Thoracic aorta (tissue), 2 donors: ENCODE measurements at places on chromosomes 11 and 22. TPM values are rescaled to one million over a fixed set of nuclear protein-coding genes. Genes with fewer than 3 reads are reported as not detected.

CLDN25 gene
- not detected for total RNA-seq

CST6 gene
- total RNA-seq, result 16.9 TPM

CCDC73 gene
- 0.28 TPM for total RNA-seq

DNA sequence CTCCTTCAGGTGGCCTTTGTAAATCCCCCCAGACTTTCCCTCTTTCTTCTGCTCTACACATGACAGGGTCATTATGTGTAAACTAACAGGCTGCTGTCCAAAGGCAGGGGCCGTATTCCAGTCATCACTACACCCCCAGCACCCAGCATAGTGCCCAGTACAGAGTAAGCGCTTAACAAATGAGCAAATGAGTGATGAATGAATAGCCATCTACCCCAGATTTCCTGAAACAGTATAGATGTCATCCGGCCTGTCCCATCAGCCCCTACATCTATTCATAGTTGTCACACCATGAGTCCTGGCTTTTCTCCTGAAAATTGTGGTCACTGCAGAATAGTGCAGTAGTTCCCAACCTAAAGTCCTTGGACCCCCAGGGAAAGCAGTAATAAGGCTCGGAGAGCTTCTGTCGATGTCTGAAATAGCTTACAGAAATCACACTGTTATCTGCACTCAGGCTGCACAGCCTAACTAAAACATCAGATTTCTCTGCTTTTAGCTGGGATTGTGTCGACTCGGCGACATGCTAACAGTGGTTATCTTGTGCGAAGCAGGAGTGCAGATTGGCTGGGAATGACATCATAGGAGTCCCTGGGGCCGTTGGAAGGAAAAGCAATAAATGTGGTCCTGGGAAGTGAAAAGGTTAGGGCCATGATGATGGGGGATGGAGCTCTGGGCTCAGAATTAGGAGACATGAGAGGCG lies 143.8 kb upstream of the NECTIN1 start:
- H3K4me3 ChIP-seq, result no peak overlapping the region
- no peak overlapping the region for H3K27ac ChIP-seq
- no peaks in the 10 kb centered on the region for H3K27me3 ChIP-seq
- DNase-seq, result no peak

- no peak for DNase-seq
- no peak overlapping the region for H3K27ac ChIP-seq
- H3K4me3 ChIP-seq, result no peak overlapping the region
- H3K4me1 ChIP-seq, result no peaks in the 10 kb centered on the region
- no peaks in the 10 kb centered on the region for H3K27me3 ChIP-seq
- H3K36me3 ChIP-seq, result no peaks in the 10 kb centered on the region
Observed at GRCh38 chr11:134678744-134679143, 266.7 kb upstream of the B3GAT1 start.

DNA sequence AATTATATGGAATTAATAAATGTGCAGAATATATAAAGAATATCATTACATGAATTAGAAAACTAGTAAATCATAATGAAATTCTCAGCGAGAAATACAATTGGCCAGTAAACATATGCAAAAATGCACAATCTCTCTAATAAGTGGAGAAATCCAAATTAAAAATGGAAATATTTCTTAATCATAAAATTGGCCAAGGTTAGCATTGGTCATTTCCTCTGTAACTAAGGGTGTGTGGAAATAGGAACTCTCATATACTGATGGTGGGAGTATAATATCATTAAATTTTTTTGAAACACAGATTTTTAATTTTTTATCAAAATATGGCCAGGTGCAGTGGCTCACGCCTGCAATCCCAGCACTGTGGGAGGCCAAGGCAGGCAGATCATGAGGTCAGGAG lies 7.6 kb upstream of the ZNF74 start:
- H3K36me3 ChIP-seq, result no peaks in the 10 kb centered on the region
- no peaks in the 10 kb centered on the region for H3K4me1 ChIP-seq
- H3K4me3 ChIP-seq, result no peak overlapping the region
- H3K27me3 ChIP-seq, result no peaks in the 10 kb centered on the region
- DNase-seq, result no peak

- H3K4me3 ChIP-seq, result no peak overlapping the region
- H3K4me1 ChIP-seq, result no peaks in the 10 kb centered on the region
- H3K36me3 ChIP-seq, result peaks cover 3% of the 10 kb centered on the region
- no peaks in the 10 kb centered on the region for H3K27me3 ChIP-seq
Observed at GRCh38 chr11:73999581-74000306, 9.1 kb downstream of the UCP3 start.

GRCh38 chr11:100861212-100861611 lies 174.1 kb downstream of the ARHGAP42 start:
- no peak overlapping the region for H3K4me3 ChIP-seq
- no peaks in the 10 kb centered on the region for H3K4me1 ChIP-seq
- H3K27ac ChIP-seq, result no peak overlapping the region
- no peak for DNase-seq
